ENCODE measurements at places on chromosomes 3 and 15.

DNA sequence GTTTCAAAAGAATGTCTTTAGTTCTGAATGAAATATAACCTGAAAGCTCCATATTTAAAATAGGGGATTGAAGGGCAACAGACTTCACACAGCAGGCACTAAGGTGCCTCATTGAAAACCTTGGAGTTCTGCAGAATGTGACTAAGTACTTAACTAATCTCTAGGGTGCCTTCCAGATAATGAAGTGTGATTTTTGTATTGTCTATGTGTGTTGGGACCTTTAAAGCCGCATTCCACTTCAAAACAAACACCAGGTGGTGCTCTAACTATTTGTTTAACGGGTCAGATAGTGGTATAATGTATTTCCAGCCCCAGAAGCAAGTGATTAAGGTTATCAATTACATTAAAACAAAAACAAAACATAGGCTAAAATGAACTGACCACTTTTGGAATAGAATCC lies 28.0 kb downstream of the TFG start:
- no peak for DNase-seq

GRCh38 chr3:25338158-25338725 lies 89.8 kb upstream of the RARB start:
- DNase-seq = no peak

GRCh38 chr3:6089780-6090179 lies 771.1 kb upstream of the GRM7 start:
- DNase-seq = no peak

GRCh38 chr3:40803311-40803710 lies 278.6 kb downstream of the ZNF621 start:
- no peak for DNase-seq

GRCh38 chr3:130433306-130433705 lies 83.7 kb upstream of the COL6A6 start:
- no peak for DNase-seq

DNA sequence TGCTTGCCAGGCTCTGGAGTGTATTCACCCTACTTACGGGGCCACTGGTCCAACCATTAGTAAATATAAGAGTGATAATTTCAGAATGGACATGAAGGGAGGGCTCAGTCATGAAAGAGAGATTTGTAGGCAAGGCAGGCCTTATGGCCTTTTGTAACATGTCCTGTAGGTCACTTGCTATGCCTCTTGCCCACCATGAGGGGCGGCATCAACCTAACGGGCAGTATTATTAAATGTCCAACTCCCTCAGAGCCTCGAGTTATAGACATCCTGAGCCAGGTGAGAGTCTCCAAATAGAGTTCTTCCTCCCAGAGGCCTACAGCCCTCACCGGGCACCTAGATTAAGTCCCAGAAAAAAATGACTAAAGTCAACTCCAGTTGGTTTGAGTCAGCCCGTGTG lies 30.2 kb downstream of the ONECUT1 start:
- DNase-seq = no peak

- no peak for DNase-seq
Observed at GRCh38 chr3:58176185-58176530, 34.6 kb downstream of the DNASE1L3 start.

Data from activated T-cell treated with anti-CD3 and anti-CD28 coated beads for 48 hours (primary cell).